ENCODE measurements at places on chromosomes 1 and 21.
A peak's percentile ranks its signal among the peaks of the same experiment; 100 is the strongest.

GRCh38 chr1:154779551-154780189 lies 90.4 kb downstream of the KCNN3 start:
- DNase-seq, result no peak

GRCh38 chr1:156690675-156691036 lies 13.4 kb upstream of the NES start:
- DNase-seq, result no peak

- no peak for DNase-seq
Observed at GRCh38 chr1:19160831-19161230, 49.2 kb downstream of the UBR4 start.

- DNase-seq, result no peak
Observed at GRCh38 chr21:42569732-42570301, 56.2 kb downstream of the SLC37A1 start.

DNA sequence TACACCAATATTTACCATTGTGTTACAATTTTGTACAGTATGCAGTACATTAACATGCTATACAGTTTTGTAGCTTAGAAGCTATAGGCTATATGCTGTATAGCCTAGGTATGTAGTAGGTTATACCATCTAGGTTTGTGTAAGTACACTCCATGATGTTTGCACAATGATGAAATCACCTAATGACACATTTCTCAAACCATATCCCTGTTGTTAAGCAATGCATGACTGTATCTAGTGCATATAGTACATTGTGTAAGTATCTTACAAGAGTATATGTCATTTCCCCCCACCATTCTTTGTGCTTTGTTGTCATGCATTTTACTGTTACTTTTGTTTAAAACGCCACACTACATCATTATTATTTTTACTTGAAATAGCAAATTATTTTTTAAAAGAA lies 65.7 kb upstream of the RNF11 start:
- no peak for DNase-seq

- DNase-seq, result no peak
Observed at GRCh38 chr1:52582116-52582696, 20.0 kb upstream of the GPX7 start.

DNA sequence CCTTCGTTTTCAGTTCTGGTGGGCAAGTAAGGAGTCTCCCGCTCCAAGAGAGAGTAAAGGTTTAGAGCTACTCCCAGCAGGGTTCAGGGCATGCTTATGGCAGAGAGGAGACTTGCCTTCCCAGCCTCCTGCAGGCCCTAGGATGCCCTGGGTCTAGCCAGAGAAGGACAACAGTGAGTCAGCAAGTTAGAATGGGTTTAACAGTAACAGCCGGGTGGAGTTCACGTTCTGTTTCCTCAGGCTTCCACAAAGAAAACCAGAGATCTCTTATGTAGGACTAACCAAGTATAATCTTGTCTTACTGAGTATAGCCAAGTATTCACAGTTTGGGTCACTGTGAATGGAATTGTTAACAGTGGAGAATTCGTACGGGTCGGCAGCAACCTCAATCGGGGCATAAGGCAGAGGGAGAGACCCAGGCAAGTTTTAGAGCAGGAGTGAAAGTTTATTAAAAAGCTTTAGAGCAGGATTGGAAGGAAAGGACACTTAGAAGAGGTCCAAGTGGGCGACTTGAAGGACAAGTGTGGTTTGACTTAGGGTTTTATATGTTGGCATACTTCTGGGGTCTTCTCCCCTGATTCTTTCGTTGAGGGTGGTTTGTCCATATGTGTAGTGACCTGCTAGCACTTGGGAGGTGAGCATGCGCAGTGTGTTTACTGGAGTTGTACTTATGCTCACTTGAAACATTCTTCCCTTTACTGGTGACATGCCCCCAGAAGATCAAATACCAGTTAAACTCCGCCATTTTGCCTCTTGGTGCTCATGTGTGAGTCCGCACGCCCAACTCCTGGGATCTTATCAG lies 4.5 kb downstream of the OVAAL start:
- DNase-seq, result no peak

- DNase-seq, result no peak
Observed at GRCh38 chr1:172826096-172826741, 167.3 kb downstream of the FASLG start.

DNA sequence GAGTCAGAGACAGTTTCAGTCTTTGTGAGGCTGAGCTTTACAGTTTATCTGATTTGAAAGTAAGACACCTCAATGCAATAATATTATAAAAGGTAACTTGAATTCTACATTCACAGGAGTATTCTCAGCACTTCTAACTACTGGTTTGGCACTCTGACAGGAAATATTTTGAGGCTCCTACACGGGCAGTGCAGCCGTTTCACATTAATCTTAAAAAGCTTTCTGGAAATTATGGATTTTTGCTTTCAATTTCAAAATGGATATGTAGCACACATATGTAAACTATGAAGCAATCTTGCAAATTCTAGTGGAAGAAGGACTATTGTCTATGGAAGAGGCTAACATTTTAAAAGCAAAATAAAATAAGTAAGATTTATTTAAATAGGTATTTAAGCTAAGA lies 262.9 kb upstream of the SNX7 start:
- no peak for DNase-seq

DNA sequence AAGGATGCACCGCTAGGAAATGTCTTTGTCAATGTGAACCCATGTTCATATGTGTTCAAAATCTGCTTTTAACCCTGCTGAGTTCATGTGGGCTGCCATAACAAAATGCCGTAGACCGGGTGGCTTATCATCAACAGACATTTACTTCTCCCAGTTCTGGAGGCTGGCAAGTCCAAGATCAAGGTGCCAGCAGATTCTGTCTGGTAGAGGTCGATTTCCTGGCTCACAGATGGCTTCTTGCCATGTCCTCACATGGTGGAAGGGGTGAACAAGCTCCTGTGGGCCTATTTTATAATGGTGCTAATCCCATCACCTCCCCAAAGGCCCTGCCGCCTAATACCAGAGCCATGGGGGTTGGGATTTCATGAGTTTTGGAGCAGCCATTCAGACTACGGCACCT lies 4.6 kb upstream of the CDCP2 start:
- DNase-seq, result no peak

DNA sequence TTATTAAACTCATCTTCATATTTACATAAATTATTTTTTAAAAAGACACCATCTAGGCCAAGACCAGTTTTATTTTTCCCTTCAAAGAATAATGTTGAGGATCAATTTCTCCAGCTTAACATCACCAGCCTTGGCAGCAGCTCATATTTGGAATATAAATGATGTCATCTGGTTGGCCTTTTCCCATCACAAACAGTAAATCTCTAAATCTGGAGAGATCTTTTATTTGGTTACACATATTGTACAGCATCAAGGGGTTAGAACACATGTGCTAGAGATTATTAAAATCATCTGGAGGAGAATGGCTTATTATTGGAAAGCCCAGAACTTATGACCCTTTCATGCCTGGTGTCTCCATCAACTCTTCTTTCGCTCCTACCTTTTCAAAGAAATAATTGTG lies 508.8 kb downstream of the PLPP3 start:
- no peak for DNase-seq

- no peak for DNase-seq
Observed at GRCh38 chr21:35606146-35606545, 454.2 kb downstream of the SETD4 start.

DNA sequence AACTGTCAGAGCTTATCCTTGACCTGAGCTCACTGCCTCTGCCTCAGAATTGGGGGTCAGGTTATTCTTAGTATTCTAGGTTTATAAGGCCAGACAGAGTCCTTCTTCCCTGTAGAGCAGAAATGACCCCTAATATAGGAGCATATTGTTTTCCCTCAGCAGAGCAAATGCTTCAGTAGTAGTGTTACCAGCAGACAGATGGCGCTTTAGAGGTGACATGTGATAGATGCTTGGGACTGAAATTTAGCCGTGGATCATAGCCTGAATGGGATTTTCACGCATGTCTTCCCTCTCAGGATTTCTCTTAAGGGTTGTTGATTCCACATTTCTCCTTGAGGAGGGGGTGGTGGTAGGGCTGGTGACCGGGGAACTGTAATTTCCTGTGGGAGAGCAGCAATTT lies 24.5 kb downstream of the ADARB1 start:
- no peak for DNase-seq

GRCh38 chr1:29696656-29697390 lies 460.5 kb downstream of the PTPRU start:
- DNase-seq, result no peak

- DNase-seq, result no peak
Observed at GRCh38 chr21:34335316-34335715, 28.5 kb upstream of the KCNE2 start.

GRCh38 chr21:16028142-16028541 lies 298.4 kb downstream of the USP25 start:
- no peak for DNase-seq

- DNase-seq, result no peak
Observed at GRCh38 chr1:91651661-91652071, 151.0 kb downstream of the CDC7 start.

- DNase-seq, result no peak
Observed at GRCh38 chr1:160416369-160416768, 16.0 kb downstream of the VANGL2 start.

DNA sequence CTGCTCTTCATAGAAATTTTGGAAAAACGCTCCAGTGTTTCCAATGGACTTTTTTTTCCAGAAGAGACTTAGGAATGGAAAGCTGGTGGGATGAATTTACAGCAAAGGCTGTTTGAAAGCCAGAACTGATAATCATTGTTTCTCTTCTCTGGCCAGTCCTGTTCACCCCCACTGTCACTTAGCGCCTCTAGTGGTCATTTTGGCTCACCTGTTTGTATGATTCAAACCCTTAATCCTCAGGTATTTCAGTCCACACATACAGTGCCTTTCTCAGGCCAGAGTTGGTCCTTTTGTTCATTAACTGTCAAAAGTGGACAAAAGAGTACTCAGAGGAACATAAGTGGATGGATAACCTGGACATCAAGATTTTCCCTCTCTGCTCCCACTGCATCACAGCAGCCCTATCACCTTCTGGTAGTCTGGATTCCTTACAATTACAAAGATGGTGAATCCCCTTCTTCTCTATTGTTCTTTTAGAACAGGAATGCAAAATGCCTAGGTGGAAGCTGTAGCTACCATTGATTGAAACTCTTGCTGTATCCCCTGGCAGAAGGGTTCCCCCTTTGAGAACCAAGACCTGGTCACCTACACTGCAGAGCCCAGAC lies 177.6 kb upstream of the OLFM3 start:
- no peak for DNase-seq

DNA sequence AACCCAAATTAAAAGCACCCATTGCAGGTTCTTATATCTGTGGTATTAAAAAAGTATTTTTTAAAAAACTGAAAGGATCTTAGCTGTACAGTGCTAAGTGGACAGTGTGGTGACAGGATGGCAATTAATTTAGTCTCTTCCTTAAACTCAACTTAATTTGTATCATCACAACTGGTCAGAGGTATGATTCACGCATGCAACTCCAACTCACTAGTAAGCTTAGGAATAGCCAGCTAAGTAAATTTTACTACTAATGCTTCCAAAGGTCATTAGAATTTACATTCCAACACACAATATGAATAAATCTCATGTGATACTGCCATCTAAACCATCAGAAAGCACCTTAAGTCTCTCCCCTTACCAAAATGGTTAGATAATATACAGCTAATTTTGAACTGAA lies 35.4 kb downstream of the ENAH start:
- no peak for DNase-seq

GRCh38 chr1:15762546-15762945 lies 4.0 kb downstream of the FBLIM1 start:
- DNase-seq, result no peak

- no peak for DNase-seq
Observed at GRCh38 chr1:78540048-78540447, 49.3 kb downstream of the PTGFR start.

GRCh38 chr1:47834326-47834725 lies 162.9 kb downstream of the TRABD2B start:
- no peak for DNase-seq

GRCh38 chr1:113783254-113784103 lies 24.2 kb upstream of the PHTF1 start:
- peak; percentile 46 for DNase-seq

- DNase-seq, result no peak
Observed at GRCh38 chr1:28244549-28245251, 8.8 kb downstream of the ATP5IF1 start.

GRCh38 chr1:59266180-59266926 lies 30.5 kb upstream of the FGGY start:
- DNase-seq, result no peak

DNA sequence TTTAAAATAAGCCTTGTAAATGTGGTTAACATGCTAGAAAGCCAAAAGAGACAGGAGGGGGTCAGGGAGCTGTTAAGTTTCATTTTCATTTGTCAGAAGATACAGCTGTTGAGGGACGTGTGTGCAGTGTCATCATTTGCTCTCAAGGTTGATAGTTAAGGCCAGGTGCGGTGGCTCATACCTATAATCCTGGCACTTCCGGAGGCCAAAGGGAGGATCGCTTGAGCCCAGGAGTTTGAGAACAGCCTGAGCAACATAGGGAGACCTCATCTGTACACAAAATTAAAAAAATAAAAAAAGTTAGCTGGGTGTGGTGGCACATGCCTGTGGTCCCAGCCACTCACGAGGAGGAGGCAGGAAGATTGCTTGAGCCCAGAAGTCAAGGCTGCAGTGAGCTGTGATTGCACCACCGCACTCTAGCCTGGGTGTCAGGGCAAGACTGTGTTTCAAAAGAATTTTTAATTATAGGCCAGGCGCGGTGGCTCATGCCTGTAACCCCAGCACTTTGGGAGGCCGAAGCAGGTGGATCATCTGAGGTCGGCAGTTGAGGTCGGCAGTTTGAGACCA lies 22.7 kb downstream of the ZBTB8OS start:
- DNase-seq, result no peak

DNA sequence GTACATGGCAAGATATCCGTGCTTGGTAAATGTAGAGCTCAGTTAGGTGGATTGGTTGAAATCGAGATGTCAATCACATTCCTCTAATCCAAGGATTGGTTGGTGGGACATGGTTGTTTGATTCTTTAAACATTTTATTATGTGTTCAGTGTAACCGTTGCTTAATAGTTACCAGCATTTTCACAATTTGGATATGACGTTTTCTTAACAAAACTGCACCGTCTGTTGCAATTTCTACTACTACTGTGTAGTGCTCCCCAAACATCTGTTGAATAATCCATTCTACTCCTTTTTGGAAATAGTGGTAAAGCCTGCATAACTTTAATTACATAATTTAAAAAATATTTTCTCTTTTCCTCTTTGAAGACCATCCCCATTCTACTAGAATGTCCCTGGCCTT lies 16.3 kb downstream of the OR2B11 start:
- no peak for DNase-seq

- no peak for DNase-seq
Observed at GRCh38 chr1:24009406-24009805, 29.3 kb upstream of the SRSF10 start.

GRCh38 chr1:220789532-220790147 lies 2.9 kb downstream of the MTARC1 start:
- DNase-seq, result no peak

GRCh38 chr1:114043548-114043947 lies 64.3 kb downstream of the OLFML3 start:
- no peak for DNase-seq
